ENCODE measurements at places on chromosomes 12 and 14.

GRCh38 chr12:4663971-4664505, 15.1 kb downstream of the NDUFA9 start:
- DNase-seq = no peak

GRCh38 chr14:33617154-33617553, 333.7 kb downstream of the EGLN3 start:
- no peak for DNase-seq

DNA sequence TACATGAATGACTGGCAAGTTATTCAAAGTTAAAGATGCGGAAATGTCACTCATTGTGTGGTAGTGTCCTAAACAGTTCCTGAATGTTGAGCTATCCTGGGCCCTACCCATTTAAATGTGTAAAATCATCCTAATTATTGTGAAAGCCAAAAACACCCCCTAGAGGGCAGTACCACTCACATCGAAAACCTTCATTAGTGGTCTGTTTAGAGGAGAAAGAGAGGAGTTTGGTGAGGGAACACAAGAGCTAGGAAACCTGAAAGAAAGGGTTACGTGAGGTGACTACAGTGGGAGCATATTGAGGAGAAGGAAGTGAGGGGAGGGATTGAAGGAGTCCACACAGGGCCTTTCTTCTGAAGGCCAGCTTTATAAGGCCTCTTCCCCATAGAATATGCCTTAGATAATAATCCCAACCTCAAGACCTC, 2.5 kb upstream of the TEP1 start:
- DNase-seq = no peak

GRCh38 chr12:10098791-10099190, at the start of gene CLEC1A:
TSS of gene CLEC1A (minus strand) at chr12:10098985. CDS start at chr12:10098922, 63 bp downstream.
- DNase-seq = no peak

GRCh38 chr14:103889313-103890051, 38.8 kb upstream of the TDRD9 start:
- DNase-seq = no peak
